Activated CD8-positive, alpha-beta memory T cell treated with anti-CD3 and anti-CD28 coated beads, Interleukin-2, amount 50 U/mL, for 4 hours (primary cell): ENCODE measurements at places on chromosomes 6 and 20.

- DNase-seq, result no peak
These were observed 7.6 kb downstream of the NKAIN4 start for GRCh38 chr20:63246490-63247288.

GRCh38 chr6:155325700-155326516 lies 11.6 kb upstream of the TFB1M start:
- no peak for DNase-seq

- DNase-seq, result no peak
These were observed 189.7 kb upstream of the JAG1 start for GRCh38 chr20:10863337-10864060.

- DNase-seq, result no peak
These were observed 29.3 kb downstream of the ARHGAP18 start for GRCh38 chr6:129680633-129681032.

- no peak for DNase-seq
These were observed 3.4 kb upstream of the HELZ2 start for GRCh38 chr20:63577317-63577894.

GRCh38 chr6:127177923-127178231 lies 59.4 kb downstream of the RSPO3 start:
- no peak for DNase-seq

- DNase-seq, result no peak
These were observed 4.0 kb downstream of the MYLIP start for GRCh38 chr6:16132909-16133308.

DNA sequence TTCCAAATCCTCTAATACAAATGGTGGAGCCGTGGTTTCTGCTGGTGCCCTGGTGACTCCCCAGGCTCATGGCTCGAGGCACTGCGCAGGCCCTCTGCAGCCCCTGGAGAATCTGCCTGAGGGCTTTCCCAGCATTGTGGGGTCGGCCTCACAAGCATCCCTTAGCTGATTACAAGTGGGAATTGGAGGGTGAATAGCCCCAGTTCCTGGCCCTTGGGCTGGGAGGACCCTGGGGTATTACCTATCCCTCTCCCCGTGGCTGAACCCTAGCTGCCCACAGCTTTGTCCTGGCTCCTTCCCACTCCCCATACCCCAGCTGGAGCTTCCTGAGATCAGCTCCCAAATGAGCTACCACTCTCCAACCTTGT lies 212.2 kb upstream of the CST7 start:
- no peak for DNase-seq

DNA sequence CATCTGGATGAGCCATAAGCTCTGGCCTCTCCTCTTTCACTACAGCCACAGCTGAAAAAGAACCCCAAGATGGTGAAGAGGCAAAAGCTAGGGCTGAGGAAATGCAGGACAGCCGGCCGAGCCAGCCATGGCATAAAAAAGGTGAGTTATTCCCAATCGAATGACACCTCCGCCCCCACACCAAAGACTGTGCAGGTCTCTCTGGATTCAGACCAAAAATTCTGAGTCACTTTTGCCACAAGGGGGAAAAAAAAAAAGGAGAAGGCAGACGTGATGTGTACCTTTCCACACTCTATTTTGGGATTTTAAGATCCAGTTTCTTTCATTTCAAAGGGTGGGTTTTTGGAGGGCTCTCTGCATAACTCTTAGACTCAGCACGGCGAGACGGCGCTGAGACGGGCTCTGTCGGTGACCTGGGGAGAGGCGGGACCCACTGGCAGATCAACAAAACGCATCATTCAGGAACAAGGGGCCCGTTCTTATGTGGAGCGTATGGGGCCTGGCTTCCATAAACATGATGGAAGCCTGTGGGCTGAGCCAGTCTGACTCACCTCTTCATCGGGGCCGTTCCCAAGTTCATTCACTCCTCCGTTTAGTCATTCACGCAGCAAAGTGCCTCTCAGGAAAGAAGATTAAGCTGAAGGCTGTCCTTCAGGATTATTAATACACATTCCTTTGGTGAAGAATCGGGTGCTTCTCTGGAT lies 54.8 kb downstream of the NFATC2 start:
- DNase-seq, result no peak

- DNase-seq, result no peak
These were observed 13.6 kb upstream of the RBM24 start for GRCh38 chr6:17267566-17267965.

DNA sequence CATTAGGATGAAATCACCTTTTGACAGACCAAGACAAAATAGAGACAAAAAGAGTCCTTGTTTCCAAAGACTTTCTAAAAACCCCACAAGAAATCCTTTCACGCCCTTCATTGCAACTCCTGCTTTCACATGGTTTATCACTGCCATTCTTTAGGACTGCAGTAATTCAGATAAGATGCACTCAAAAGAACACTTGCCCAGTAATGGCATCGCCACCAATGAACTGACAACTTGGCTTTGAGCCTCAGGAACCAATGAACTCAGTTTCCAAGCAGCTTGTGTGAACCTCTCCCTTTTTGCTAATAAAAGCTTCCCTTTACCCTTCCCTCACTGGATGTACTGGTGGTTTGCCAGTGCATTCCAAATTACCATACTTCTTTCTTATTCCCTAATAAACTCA lies 21.8 kb downstream of the OSTM1 start:
- DNase-seq, result no peak

DNA sequence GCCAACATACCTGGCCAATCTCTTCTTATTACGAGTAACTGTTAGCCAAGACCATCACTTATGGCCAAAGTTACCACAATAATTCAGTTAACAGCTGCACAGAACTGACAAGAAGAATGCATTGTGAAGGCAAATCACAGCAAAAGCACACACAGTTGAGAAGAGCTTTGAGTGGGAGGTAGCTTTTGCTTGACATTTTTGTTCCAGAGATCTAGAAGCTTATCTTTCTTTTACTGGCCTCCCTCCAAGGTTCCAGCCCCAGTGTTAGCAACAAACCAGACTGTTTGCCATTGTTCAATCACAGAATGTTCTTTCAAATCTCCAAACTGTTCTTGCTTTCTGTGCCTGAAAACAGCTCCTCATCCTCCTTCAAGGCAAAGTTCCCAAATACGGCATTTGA lies 35.9 kb upstream of the IRAK1BP1 start:
- no peak for DNase-seq

DNA sequence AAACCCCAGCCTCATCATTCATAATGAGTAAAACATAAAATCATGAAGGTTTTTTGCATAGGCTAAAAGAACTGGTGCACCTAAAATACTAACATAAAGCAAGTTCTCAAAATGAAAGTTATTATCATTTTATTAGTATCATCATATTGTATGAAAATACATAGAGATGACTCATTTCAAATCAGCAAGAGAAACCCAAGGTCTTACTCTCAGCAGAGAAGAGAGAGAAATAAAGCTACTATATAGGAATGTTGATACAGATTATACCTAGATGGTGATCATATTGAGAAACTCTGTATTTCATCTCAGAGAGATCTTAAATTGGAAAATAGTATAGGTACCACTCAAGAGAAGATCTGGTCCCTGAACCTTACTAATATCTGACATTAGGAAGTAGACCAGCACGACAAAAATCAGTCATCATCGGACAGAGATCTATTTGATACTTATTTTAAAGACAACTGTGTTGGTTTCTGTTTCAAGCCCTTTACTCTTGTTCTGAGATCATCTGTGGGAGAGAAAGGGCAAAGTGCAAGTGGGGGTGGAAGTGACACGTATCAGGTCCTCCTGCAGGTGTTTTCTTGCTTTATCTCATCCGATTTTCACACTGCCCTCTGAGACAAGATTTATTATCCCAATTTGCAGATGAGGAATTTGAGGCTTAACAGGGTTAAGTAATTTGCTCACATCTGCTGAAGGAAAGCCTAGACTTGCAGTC lies 532.3 kb downstream of the MAFB start:
- DNase-seq, result no peak

- DNase-seq, result no peak
These were observed 60.8 kb downstream of the ECT2L start for GRCh38 chr6:138856654-138857053.

- DNase-seq, result no peak
These were observed 247.1 kb upstream of the GRIK2 start for GRCh38 chr6:101146389-101146788.

- peak; percentile 63 for DNase-seq
These were observed 60.0 kb upstream of the BTN3A2 start for GRCh38 chr6:26304797-26305640.

DNA sequence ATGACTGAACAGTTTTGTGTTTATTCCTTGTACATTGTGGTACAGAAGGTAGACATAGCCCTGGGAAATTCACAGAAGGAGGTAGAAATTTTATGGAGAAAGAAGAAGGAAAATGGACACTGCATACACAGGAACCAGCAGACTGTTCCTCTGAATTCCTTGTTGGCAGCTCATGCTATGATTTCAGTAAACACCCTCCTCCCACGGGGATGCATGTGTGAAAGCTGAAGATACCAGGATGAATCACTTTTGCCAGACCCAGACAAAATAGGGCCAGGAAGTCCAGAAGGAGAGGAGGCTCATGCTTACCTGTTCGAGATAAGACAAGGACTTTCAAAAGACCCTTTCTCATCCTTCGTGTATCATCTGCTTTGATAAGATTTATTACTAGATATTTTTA lies 110.3 kb upstream of the GGTLC1 start:
- no peak for DNase-seq
